Stimulated activated CD4-positive, alpha-beta T cell treated with anti-CD3 and anti-CD28 coated beads, TNF-alpha, amount 100 ng/mL, for 24 hours (primary cell): ENCODE measurements at places on chromosomes 5 and 9.

- DNase-seq: no peak
These were observed 50.1 kb downstream of the ST8SIA4 start for GRCh38 chr5:100852988-100853449.

GRCh38 chr9:136493567-136493971 is 10.7 kb upstream of the SEC16A start:
- DNase-seq: no peak

DNA sequence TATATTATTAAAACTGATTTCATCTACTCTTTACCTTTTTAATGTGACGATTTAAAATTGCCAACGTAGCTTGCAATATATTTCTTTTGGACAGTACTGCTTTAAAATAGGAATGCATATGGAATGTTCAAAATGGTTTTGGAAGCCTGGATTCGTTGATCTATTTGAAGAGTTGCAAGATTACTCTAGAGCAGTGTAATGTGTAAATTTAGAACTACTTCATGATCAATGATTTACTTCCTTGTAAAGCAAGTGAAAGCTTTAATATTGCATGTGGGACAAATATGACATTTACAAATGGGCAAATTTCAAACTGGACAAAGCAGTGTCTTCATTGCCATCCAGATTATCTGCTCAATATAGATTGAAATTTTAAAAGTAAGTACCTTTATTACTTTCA is 38.3 kb downstream of the PARP8 start:
- DNase-seq: no peak

DNA sequence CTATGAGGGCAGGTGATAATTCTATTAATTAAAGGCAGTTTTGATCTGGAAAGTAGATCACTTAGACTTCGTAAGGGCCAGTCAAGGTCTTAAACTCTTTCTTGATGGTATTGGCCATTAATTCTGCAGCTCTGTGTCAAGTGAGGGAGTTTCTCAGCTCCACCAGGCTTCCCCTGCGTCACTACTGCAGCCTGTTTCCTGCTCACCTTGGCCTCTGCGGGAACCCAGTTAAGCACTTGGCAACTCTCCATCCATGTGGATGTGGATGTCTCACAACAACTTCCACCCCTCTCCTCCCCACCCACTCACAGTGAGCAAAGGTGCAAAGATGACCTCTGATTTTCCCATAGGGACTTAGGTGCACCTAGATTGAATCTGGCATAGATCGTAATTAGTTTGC is 191.6 kb downstream of the PLK2 start:
- no peak for DNase-seq

GRCh38 chr9:87678650-87679355 is 47.1 kb upstream of the CTSL start:
- DNase-seq: no peak

DNA sequence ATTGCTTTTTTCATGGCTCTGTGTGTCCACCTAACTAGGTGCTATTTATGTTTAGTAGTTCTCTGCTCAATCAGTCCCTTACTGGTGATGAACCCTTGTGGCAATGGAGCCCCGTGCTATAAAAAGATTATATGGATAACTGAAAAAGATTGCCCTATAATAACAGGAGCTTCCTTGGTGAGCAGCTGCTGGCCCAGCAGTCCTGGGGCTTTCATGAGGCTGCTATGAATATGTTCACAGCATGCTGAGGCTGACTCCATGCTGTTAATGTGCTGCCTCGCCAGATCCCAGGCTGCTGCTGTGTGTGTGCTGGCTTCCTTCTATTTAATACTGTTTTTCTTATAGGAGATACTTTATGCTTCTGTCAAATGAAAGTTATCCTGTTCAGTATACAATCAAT is 357.5 kb downstream of the TAF11L14 start:
- no peak for DNase-seq

DNA sequence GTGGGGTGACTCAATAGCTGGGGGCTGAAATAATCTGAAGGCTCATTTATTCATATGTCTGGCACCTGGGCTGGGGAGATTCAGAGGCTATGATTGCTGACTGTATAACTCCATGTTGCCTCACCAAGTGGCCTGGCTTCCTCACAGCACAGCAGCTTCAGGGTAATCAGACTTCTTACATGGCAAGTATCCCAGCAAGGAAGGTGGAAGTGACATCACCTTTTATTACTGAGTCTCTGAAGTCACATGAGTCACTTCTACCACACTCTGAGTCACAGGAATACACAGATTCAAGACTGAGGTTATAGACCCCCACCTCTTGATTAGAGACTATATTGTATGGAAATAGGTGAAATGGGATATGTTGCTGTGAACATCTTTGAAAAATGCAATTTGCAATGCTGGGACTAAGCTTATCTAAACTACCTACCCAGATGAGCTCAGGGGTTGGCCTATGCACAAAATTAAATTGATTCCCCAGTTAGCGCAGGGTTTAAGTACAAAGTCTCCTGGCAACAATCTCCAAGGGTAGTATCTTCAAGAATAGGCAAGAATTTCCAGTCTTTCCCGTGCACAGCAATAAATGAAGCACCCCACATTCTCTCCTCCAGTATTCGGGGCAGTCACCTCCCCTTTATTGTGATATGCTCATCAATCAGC is 553.1 kb downstream of the LRRC70 start:
- no peak for DNase-seq

GRCh38 chr9:97038611-97039513 is at the start of gene CTSV:
CTSV (minus strand) TSS chr9:97039142; CDS start chr9:97038043, 1,099 bp downstream.
- peak; percentile 53 for DNase-seq

DNA sequence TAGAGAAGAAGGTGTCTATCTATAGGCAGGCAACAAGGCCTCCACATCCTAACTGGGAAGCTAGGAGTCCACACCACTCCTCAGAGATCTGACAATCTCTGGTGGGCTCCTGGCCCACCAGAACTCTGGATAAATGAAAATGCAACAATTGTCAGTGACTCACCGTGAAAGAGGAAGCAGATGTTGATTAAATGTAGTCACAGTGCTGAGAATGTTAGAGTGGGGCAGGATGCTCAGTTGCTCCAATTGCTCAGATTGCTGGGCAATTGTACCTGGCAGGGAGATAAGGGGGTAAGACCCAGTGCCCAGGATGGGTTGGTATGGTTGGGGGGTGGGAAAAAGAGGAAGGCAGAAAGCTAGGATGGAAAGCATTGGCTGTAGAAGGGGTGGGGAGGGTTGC is 4.3 kb downstream of the CCL19 start:
- no peak for DNase-seq

DNA sequence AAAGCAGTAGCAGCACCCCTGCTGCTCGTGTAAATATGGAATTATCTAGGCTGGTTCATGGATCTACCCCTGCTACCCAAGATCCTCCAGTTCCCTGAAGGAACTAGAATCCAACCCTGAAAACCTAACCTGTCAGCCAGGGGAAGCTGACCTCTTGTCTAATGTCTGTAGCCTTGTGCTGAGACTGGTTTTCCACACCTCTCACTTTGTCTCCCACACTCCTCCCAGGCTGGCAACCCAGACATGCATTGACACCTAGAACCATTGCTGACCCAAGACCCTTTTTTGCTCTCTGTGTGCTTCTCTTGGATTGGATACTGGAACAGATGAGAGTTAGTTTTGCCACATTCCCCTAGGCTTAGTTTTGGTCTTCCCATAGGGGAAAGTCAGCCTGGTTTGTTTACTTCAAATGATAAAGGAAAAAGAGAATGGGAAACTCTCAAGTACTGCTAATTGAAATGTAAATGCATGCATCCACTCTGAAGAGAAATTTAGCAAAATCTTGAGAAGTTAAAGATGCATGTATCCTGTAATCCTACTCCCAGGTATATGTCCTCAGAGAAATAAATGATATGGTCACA is 36.6 kb upstream of the NR4A3 start:
- DNase-seq: no peak

DNA sequence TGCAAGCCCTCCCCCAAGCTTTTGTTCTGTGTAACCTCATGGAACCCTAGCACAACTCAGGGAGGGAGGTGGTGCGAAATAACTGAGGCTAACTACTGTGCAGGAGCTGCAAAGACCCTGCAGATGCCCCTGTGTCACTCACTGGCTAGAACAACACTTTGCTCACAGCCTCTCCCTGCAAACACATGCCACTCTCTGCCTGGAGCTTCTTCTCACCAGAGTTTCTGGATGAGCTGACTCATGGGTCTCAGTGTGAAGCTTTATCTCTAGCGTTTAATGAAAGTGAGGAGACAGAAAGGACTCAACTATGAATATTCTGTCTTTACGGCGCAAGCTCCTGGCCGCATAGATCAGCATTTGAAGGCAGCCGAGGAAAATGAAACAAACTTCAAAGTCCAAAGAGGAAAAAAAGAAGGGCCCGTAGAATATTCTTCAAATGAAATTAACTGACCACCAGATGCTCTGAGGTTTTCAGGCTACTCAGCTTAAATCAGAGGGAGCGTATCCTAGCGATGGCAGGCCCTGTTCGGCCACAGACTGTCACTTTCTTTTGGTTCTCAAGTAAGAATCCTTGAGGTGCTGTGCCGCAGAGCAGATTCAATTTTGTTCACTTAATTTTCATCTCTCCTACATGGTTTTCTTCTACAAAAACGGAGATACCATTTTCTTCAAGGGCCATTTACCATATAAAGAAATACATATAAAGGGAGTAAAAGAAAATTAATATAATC is 77.7 kb upstream of the TAS2R1 start:
- no peak for DNase-seq

GRCh38 chr5:51746023-51746422 is 362.8 kb downstream of the ISL1 start:
- DNase-seq: no peak

DNA sequence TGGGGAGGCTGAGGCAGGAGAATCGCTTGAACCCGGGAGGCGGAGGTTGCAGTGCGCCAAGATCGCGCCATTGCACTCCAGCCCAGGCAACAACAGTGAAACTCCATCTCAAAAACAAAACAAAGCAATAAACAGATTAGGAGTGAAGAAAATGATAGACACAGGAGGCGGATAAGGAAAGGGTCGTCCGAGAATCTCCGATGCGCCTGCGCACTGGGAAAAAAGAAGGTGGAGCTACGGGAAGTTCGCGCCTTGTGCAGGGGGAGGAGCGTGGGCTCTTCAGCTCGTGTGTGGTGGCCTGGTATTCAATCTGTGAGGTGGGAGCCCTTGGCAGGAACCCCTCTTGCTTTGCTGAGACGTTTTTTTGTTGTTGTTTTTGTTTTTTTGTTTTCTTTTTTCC is 47.3 kb downstream of the GNA14 start:
- no peak for DNase-seq

- DNase-seq: no peak
These were observed at the start of gene MEF2C for GRCh38 chr5:88883059-88883835. MEF2C (minus strand) TSS chr5:88883184; CDS start chr5:88823788, 59,396 bp downstream.

DNA sequence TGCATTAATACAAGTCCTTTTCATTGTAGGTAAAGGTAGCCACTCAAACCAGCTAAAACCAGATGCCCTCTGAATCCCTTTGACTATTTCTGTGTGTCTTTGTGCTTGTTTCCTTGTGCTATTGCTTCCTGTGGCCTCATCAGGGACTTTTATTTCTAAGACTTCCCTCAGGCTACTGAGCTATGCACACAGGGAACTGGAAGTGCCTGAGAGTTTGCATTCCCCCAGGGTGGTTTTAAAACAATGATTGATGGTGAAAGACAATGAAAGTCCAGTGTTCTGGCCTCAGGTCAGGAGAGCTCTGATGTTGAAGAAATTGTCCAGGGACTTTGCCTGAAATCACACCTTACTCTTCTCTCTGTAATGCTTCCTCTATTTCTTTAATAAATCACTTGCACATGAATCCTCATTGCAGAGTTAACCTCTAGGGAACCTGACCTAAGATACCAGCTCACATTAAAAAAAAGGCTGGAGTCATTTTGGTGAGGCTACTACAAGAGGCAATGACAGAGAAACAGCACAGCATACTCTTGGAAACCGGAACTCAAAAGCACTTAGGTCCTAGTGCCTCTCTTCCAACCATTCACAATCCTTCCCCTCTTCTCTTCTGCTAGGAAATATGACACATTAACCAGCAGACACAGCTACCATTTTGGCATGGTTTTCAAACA is 158.1 kb upstream of the NREP start:
- no peak for DNase-seq

DNA sequence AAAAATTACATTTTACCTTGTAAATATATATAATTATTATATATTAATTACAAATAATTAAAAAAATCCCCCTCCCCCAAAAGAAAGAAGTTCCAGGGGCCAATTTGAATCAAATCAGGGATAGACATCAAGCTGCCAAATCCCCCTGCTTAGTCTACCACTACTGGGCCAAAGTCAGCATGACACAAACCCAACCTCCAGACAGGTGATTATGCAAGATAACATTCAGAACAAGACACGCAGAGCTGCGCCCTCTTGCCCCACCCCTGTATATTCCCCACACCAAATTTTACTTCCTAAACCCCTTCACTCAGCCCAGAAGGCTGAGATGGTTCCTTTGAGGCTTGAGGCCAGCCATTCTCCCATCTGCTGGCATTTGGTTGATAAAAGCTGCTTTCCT is 2059.1 kb upstream of the CDH6 start:
- no peak for DNase-seq

DNA sequence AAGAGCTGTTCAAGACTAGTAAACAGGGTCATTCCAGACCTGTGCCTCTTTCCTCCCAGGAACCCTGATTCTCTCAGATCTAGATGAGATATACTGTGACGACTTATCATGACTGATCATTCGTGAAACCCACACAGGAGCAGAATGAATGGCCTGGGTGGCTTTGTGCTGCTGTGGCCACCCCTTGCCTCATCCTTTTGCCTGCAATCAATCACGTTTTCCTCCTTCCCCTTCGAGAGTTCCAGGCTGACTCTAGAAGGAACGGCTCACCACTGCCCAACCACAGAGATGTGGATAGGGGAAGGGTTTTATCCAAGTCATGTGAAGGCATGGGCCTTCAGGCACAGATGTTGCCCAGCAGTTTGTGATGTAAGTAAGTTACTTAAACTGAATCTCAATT is 5.8 kb downstream of the ANXA6 start:
- no peak for DNase-seq

GRCh38 chr5:7753596-7753995 is 97.3 kb downstream of the CFAP90 start:
- DNase-seq: no peak

GRCh38 chr9:73179589-73179988 is 27.9 kb downstream of the ANXA1 start:
- no peak for DNase-seq

- no peak for DNase-seq
These were observed 43.9 kb downstream of the FAM169A start for GRCh38 chr5:74822288-74822687.

- DNase-seq: no peak
These were observed 1398.7 kb downstream of the PTPRD start for GRCh38 chr9:9214066-9214465.

DNA sequence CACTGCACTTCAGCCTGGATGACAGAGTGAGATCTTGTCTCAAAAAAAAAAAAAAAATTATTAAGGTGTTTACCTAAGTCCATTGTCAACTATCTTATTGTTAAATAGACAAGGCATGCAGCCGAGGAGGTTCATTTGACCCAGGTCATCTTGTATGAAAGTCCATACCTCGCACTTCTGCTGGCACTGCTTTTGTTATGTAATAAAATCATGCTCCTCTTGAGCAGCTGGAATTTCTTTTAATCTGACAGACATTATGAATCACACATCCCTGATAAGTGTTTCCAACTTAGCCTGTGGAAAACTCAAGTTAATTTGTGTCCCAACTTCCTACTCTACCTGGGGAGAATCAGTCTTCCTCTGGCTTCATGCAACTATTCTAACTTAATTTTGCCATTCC is 315.6 kb upstream of the KLF4 start:
- no peak for DNase-seq

GRCh38 chr5:68435611-68436010 is 220.1 kb downstream of the PIK3R1 start:
- DNase-seq: no peak

GRCh38 chr5:119036101-119036762 is 34.7 kb upstream of the DMXL1 start:
- no peak for DNase-seq
